ENCODE measurements at places on chromosomes 5 and 9. TPM values are rescaled to one million over a fixed set of nuclear protein-coding genes. Genes with fewer than 3 reads are reported as not detected.

Gene CDKN2A
- 1.0 TPM for polyA plus RNA-seq

Gene OR1J2
- polyA plus RNA-seq: not detected

Gene STX17
- 4.7 TPM for polyA plus RNA-seq

Gene INVS
- 3.4 TPM for polyA plus RNA-seq

Gene RNF208
- 3.1 TPM for polyA plus RNA-seq

Gene CACNA1B
- polyA plus RNA-seq: 0.01 TPM

Gene LRRC19
- 0.02 TPM for polyA plus RNA-seq

Gene GPSM1
- 12.6 TPM for polyA plus RNA-seq

Gene PCDHGA12
- 1.2 TPM for polyA plus RNA-seq

Gene WWC1
- 51.6 TPM for polyA plus RNA-seq

Gene GMCL2
- not detected for polyA plus RNA-seq

Gene CBY3
- 0.22 TPM for polyA plus RNA-seq

Gene C7
- polyA plus RNA-seq: 46.2 TPM

Gene KLHL9
- 6.5 TPM for polyA plus RNA-seq

Gene ADAMTS16
- not detected for polyA plus RNA-seq

Gene MLANA
- not detected for polyA plus RNA-seq

Gene CANX
- polyA plus RNA-seq: 132 TPM

Gene PCDHGA1
- 0.15 TPM for polyA plus RNA-seq

Gene PHPT1
- 195 TPM for polyA plus RNA-seq

Gene CDX1
- polyA plus RNA-seq: 0.09 TPM

Gene SPINK6
- polyA plus RNA-seq: not detected

Gene DNAJA1
- polyA plus RNA-seq: 127 TPM

Gene SLC38A9
- 10.3 TPM for polyA plus RNA-seq

Gene ZBED3
- 4.7 TPM for polyA plus RNA-seq

Gene SLC36A2
- not detected for polyA plus RNA-seq

Gene SLC27A4
- 23.3 TPM for polyA plus RNA-seq

Gene UQCRQ
- polyA plus RNA-seq: 528 TPM

Gene LPCAT1
- polyA plus RNA-seq: 198 TPM

Gene TXNDC8
- not detected for polyA plus RNA-seq

Gene IL33
- 22.8 TPM for polyA plus RNA-seq

Gene ACSL6
- polyA plus RNA-seq: 0.33 TPM

Gene SPRY4
- polyA plus RNA-seq: 22.7 TPM

Gene MTAP
- 10.0 TPM for polyA plus RNA-seq

Gene HDHD3
- 21.1 TPM for polyA plus RNA-seq

Gene SMIM33
- polyA plus RNA-seq: 0.17 TPM

Gene OLFM1
- 23.4 TPM for polyA plus RNA-seq

Gene QRFP
- 0.13 TPM for polyA plus RNA-seq

Gene GPR150
- 0.26 TPM for polyA plus RNA-seq

Gene ADRA1B
- 3.2 TPM for polyA plus RNA-seq

Gene LCN9
- not detected for polyA plus RNA-seq

Gene PCDHA9
- polyA plus RNA-seq: not detected

Gene MYO10
- polyA plus RNA-seq: 10.6 TPM

Gene GDA
- 1.5 TPM for polyA plus RNA-seq

Gene TXN
- polyA plus RNA-seq: 742 TPM

Gene BRIX1
- polyA plus RNA-seq: 31.2 TPM

Gene PTPDC1
- 3.1 TPM for polyA plus RNA-seq

Gene JAKMIP2
- 1.2 TPM for polyA plus RNA-seq

Gene ZNF354C
- 1.3 TPM for polyA plus RNA-seq

Gene ANKRD31
- polyA plus RNA-seq: 0.06 TPM

Gene CCNI2
- polyA plus RNA-seq: 0.55 TPM

Gene PCDHGA5
- 0.31 TPM for polyA plus RNA-seq
